ENCODE measurements at places on chromosomes 5 and 9. TPM values are rescaled to one million over a fixed set of nuclear protein-coding genes. Genes with fewer than 3 reads are reported as not detected.

HK3 gene
- 1.9 TPM for total RNA-seq

ZFP37 gene
- 22.7 TPM for total RNA-seq

SPINK4 gene
- total RNA-seq: not detected

EIF4E1B gene
- total RNA-seq: 0.55 TPM

P4HA2 gene
- 61.8 TPM for total RNA-seq

SEMA4D gene
- total RNA-seq: 35.8 TPM

TMEM203 gene
- 34.2 TPM for total RNA-seq

RECK gene
- total RNA-seq: 34.2 TPM

KIF20A gene
- 12.9 TPM for total RNA-seq

ADRA1B gene
- 1.8 TPM for total RNA-seq

MSX2 gene
- total RNA-seq: 0.82 TPM

IL13 gene
- not detected for total RNA-seq

VDAC1 gene
- 159 TPM for total RNA-seq

ELOVL7 gene
- 6.7 TPM for total RNA-seq

TUSC1 gene
- 15.2 TPM for total RNA-seq

ABO gene
- total RNA-seq: 2.0 TPM

WHRN gene
- 16.6 TPM for total RNA-seq

PCDHGB2 gene
- total RNA-seq: 14.6 TPM

RARS1 gene
- 159 TPM for total RNA-seq

SREK1IP1 gene
- total RNA-seq: 27.6 TPM

FRRS1L gene
- total RNA-seq: 28.0 TPM

INSYN2B gene
- 0.49 TPM for total RNA-seq

RASGEF1C gene
- total RNA-seq: 6.5 TPM

TSLP gene
- not detected for total RNA-seq

DMRTA1 gene
- total RNA-seq: 1.8 TPM

SLF1 gene
- total RNA-seq: 26.4 TPM

PPP3R2 gene
- 0.82 TPM for total RNA-seq

TEK gene
- total RNA-seq: 20.5 TPM

PLCXD3 gene
- total RNA-seq: 2.4 TPM

SHLD3 gene
- total RNA-seq: 10.0 TPM

CARTPT gene
- total RNA-seq: not detected

PAPPA gene
- total RNA-seq: 7.4 TPM
